ENCODE measurements at places on chromosomes 16 and 17.

- no peak for DNase-seq
Measured at GRCh38 chr16:81553080-81553813, 108.6 kb downstream of the CMIP start.

DNA sequence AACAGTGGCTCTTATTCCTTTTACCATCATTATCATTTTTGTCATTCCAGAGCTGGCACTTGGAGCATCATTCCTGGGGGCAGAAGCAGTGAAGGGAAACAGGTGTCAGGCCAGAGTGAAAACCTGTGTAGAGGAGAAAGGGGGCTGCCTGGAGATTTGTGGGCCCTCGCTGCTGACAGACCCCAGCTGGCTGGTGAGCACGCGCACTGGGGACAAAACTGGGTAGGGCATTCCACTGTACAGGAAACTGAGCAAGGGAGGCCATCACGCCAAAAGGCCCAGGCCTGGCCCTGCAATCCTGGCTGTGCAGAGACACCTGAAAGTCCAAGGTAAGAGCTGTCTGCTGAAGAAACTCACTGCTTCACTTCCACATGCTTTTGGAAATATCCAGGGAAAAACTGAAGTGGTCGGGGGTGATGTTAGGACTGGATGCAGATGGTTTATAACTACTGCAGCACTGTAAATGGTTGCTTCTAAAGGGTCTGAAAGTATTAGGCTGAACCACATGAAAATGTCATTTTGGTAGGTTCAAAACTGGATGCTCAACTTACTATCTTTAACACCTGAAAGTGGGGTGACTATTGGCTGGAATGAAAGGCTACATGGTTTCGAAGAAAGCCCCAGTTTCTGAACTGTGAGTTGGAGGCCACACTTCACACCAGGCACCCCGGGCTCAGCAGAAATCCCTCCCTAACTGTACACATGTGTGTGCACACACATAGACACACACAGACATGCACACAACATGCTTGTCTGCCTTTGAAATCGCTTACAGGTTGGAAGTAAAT, 225.0 kb downstream of the C16orf78 start:
- DNase-seq = no peak

- no peak for DNase-seq
Measured at GRCh38 chr16:63774302-63774701, 1347.6 kb downstream of the CDH11 start.

GRCh38 chr16:5446623-5447240, 349.1 kb upstream of the EEF2KMT start:
- no peak for DNase-seq

DNA sequence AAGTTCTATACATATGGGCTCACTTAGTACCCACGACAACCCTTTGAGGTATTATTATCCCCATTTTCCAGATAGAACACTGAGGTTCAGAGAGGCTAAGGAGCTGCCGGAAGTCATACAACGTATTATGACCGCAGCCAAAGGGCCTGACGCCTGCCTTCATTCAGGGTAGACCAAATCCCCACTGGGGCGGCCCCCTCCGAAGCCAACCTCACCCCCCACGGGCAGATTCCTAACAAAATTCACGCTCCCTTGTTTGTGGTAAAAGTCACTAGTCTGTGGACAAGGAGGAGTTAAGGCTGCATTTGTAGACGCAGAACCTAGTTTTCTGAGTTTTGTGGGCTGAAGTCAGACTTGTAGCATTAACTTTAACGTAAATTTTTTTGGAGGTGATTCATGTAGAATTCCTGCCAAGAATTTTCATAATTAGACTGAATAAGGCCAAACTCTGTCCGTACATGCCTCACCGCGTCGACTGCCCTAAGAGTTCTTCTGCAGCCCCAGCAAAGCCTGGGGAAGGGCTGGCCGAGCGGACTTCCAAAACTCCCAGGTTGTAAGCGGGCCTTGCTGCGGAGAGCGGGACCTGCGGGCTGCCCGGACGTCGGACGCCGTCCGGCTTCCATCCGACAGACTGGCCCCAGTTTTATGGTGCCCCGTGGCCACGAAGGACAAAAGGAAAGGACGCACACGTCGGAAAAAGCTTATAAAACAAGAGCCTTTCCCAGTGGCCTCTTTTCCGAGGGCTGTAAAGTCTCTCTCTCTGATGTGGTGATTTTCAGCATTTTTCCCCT, 75.7 kb downstream of the NXN start:
- DNase-seq = no peak

- no peak for DNase-seq
Measured at GRCh38 chr17:46983782-46984181, 4.7 kb upstream of the RPRML start.
